Heart right ventricle (tissue), 16 donors: ENCODE measurements at places on chromosomes 12 and 14. TPM values are rescaled to one million over a fixed set of nuclear protein-coding genes. Genes with fewer than 3 reads are reported as not detected.
A peak's percentile ranks its signal among the peaks of the same experiment; 100 is the strongest.

GRCh38 chr12:4224206-4224889 is 49.2 kb upstream of the CCND2 start:
- no peak for DNase-seq

Gene SLC35E3
- 8.9 TPM for total RNA-seq

DNA sequence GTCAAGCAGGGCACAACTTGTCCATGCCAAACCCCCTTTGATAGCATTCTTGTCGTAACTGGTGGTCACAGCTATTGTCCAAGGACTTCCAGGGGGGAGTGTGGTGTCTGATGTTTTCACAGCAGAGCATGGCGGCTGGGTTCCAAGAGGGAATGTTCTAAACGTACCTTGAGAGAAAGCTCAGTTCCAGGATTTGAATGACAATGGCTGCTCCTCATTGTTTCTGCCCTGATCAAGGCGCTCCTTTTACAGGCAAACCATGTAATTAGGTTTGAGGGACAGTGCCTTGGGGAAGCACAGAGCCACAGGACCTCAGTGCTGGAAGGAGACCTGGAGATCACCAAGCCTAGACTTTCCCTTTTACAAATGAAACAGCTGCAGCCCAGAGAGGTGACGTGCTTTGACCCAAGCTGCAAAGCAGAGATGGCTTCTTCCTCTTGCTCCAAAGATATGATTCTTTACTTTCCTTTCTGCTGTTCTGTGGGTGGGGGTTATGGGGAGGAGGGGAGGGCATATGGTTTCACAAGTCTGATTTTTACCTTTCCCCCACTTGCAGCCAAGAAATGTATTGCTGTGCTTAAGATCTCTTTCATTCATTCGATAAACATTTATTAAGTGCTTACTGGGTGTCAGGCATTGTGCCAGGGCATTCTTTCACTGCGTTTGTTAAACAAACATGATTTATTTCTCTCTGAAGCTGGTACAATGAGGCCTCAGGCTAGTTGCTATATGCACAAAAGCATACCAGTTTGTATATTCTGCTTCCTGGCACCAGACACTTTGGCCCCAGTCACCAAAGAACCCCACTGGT is 172.8 kb downstream of the KTN1 start:
- no peak for DNase-seq

Gene OR6C2
- total RNA-seq = not detected

- no peak for DNase-seq
Measured at GRCh38 chr14:95045106-95045701, 112.1 kb downstream of the DICER1 start.

DNA sequence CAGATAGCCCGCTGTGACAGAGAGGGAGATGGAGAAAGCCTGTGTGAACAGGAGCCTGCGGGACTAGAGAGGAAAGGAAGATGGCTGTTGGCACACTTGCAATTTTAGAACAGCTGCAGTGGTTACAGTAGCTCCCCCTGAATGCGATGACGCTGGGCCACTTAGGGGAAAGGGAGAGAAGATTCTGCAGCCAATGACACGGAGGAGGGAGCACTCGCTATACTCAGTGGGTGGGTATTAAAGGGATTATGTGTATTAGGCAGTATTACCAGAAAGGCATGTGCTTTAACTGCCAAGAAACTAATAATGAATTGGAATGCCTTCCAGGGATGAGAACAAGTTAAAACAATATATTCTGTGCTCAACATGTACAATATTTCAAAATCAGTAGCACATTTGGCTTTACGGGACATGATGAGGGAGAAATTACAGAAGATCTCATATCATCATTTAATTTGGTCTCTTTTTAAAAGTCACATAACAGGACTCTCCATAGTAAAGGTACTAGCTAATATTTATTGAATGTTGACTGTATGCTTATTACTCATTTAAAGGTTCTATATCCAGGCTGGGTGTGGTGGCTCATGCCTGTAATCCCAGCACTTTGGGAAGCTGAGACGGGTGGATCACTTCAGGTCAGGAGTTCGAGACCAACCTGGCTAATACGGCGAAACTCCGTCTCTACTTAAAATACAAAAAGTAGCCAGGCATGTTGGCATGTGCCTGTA is 35.9 kb upstream of the FOS start:
- peak; percentile 61 for DNase-seq

GRCh38 chr12:100920493-100920892 is 125.9 kb downstream of the ANO4 start:
- DNase-seq = no peak

DNA sequence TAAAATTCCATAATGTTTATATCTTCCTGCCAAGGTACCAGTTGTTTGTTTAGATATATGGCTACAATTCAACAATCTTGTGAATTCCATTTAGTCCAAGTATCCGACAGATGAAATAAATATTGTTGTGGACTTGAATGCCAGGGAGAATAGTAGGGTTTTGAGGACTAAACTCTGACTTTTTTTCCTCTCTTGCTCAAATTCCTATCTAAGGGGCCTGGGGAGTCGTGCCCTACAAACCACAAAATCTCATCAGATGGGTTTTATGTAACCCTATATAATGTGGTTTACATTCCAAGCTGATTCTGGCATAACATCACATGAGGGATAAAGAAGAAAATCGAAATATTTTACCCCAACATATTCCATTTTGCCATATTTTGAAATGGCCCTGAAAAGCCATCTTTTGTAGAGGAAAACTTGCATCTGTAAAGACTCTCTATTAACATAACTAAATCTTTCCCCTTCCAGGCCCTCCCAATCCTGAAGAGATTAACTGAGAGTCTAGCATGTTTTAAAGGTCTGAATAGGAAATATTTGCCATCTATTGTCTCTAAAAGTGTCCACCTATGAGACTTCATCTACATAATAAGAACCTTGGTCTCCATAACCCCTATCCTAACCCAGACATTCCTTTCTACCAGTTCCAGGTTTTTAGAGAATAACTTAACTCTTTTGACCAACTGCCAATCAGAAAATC is 184.7 kb upstream of the KITLG start:
- DNase-seq = no peak

Gene RERGL
- total RNA-seq = 2.2 TPM

Gene RPGRIP1
- total RNA-seq = 0.23 TPM

DNA sequence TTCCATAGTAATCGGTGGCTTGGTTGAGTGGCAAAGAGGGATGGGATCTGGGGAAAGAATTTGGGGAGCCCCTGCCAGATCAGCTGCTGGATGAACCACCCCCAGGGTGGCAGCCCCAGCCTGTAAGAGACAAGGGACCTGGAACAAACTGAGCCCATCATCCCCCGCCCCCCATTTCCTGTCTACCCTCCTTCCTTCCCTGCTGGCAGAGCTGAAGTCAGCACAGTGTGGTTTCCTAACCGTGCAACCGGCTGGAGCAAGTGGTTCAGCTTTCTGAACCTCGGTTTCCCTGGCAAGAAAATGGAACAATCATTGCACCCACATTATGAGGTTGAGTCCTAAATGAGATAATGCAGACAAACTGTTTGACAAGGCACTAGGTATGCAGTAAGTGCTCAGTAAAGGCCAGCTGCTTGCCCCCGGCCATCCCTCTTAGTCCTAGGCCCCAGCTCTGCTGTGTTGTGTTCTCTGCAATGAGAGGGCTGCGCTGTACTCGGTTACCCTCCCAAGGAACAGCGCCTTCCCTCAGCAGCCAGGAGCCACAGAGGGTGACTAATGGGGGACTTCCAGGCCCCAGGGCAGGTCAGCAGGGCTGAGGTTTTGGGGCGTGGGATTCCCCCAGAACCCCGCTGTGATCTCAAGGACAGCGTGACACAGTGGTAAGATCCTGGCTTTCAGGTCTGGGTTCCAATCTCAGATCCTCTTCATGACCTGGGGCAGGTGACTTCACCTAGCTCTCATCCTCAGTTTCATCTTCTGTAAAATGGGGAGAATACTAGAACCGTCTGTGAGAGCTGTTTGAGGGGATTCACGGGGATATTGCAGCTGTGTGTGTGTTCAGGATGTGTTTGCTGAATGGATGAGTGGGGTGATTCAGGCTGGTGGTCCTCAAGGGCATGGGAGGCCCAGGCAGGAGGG is 16.5 kb downstream of the SELPLG start:
- no peak for DNase-seq

GRCh38 chr12:51242876-51243275 is 4.2 kb downstream of the DAZAP2 start:
- DNase-seq = no peak

Gene SOAT2
- not detected for total RNA-seq

DNA sequence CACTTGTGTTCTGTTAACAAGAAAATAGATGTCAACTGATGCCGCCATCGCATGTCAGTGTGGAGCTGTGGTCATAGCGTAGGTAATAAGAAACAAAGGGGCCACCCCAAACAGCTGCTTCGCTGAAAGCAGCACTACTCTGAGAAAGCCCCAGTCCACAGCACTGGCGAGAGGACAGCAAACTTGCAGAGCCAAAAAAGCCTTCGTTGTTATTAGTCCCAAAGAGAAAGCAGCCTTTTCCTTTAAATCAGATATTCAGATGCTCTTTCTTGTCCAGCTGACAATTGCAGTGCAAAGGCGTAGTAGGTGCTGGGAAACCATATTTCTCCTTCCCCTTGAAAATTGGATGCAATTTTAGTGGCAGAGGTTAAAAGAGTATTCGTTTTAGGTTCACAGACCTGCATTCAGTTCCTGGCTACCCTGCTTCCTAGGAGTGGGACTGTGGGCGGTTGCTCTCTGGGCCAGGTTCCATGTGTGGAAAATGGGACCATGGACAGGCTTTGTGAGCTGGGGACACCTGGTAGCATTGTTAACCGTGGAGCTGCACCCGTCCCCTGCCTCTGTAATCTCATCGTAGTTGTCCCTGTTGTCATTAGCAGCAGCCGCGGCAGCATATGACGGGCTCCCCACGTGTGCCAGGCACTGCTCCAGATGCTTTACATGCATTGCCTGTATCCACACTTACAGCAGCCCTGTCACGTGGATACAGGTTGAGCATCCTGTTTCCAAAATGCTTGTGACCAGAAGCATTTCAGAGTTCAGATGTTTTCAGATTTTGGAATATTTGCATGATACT is 54.2 kb downstream of the ELK3 start:
- no peak for DNase-seq

DNA sequence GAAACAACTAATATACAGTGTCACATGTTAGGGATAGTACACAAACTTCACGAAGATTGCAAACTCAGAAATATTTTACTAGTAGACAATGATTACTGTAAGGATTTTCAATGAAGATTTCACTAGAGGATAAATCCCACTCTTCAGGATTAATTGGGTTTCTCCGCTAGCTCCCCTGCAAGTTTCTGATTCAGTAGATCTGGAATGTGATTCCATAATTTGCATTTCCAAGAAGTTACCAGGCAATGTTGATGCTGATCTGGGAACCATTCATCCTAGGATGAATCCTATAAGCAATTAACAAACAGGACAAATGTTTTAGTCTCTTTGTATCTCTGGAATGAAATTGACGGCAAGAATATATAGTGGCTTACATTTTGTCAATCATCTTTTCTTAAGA is 272.4 kb downstream of the ALX1 start:
- DNase-seq = no peak
